SW 1271 (cell line): ENCODE measurements at places on chromosomes 16 and 17.

DNA sequence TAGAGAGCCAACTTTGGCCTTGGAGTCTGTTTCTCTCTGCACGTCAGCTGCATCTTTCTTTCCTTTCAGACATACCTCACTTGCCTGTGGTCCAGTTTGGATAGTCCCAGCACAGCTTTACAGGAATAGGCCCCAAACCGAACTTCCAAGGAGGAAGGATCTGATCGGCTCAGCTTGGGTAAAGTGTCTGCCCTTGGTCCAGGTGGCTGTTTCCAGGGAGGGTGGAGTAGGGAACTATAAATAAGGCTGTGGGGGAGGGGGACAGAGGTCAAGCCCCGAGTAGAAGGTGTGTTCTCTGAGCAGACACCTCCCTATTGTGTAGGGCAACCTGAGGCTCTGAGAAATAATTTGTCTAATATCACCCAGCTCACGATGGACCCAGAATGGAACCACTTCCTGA, 29.2 kb upstream of the NKD1 start:
- no peak for DNase-seq

- no peak for DNase-seq
These were observed 34.7 kb upstream of the POLR3E start for GRCh38 chr16:22262460-22262859.

DNA sequence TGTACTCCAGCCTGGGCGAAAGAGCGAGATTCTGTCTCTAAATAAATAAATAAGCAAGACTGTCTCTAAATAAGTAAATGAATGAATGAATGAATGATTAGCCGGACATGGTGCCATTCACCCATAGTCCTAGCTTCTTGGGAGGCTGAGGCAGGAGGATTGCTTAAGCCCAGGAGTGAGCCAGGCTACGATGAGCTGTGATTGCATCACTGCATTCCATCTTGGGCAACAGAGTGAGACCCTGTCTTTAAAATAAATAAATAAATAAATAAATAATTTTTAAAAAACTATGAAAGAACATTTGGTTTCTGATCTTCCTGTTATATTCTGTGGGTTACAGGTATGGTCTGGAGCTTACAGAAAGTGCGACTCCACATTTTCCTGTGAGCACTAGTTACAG, 65.0 kb downstream of the C17orf58 start:
- DNase-seq, result no peak

GRCh38 chr17:12990041-12990808, 27.6 kb downstream of the ELAC2 start:
- DNase-seq, result no peak

GRCh38 chr17:41511116-41511515, 5.7 kb upstream of the KRT13 start:
- no peak for DNase-seq

DNA sequence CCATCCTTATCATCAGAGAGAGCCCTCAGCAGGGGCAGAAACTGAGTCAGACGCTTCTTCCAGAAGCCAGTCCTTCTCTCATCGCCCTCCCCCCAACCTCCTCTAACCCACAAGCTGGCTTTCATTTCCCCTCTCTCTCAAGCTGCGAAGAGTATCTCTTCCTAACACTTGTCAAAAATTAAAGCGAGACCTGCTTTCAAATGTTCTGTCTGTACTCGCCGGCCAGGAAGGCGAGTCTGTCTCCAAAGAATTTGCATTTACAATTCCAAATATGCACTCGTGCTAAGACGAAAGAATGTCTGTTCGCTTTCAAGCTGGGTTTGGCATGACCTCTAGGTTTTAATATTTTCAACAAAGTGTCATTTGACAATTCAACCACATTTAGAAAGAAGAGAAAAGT, 140.4 kb downstream of the RGS9 start:
- no peak for DNase-seq
